ENCODE measurements at places on chromosomes 5 and 9.

- no peak for DNase-seq
These were observed 28.9 kb downstream of the ZNF366 start for GRCh38 chr5:72478276-72478675.

- DNase-seq: no peak
These were observed 263.1 kb upstream of the COX7C start for GRCh38 chr5:86354664-86355063.

DNA sequence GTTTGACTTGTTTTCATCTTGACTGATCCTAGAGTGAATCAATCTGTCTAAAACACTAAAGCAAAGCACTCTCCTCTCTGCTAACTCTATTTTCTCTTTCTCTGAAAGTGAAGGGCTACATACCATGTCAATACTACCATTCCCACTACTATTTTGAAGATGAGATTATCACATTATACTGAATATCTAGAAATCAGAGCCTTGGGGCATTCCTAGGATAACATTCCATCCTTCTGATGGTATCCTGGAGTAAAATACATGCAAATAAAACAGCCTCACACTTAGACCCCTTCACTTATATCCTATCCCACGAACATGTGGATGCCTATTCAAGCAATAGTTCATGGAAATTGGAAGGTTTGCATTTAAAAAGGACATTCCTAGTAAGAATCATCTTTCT, 309.3 kb upstream of the ACTBL2 start:
- DNase-seq: no peak

GRCh38 chr5:52995095-52995494, 5.9 kb downstream of the ITGA2 start:
- DNase-seq: no peak

DNA sequence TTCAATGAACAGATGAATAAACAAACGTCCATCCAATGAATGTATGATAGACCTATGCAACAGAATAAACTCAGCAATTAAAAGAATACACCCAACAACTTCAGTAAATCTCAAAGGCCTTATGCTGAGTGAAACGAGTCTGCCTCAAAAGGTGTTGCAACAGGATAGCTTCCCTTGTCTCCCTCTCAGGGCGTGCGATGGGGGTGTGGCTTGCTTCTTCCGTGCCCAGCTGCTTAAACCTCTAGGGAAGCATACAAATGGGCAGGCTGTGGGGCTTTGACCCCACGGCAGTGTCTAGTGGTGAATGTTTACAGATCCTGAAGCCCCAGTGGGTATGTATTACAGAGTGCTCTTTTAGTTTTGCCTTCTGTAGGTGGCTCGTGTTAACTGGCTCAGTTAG, 87.0 kb upstream of the CCL21 start:
- DNase-seq: no peak

DNA sequence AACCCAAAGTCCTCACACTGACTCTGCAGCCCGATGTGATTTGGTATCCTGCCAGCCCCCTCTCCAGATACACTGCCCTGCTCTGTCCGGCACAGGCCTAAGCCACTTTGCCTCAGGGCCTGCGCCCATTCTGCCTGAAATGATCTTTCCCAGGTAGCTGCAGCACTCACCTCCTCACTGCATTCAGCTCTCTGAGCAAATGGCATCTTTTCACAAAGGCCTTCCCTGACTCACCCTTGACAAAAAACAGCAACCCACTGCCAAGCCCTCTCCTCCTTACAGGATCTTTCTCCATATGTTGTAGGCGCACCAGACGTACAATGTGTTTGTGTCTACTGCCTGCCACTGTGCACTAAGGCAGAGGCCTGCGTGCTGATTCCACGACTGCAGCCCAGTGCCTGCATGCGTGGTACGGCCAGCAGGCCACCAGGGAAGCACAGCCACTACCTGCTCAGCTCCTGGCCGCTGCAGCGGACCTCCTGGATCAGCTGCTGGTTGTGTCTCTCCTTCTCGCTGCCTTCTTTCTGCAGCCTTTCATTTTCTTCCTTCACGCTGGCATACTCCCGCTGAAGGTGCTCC, 171.2 kb downstream of the CDK5RAP2 start:
- DNase-seq: no peak

GRCh38 chr9:131733541-131734061, 6.3 kb downstream of the RAPGEF1 start:
- no peak for DNase-seq

GRCh38 chr5:159392871-159393270, 62.6 kb upstream of the IL12B start:
- no peak for DNase-seq

- no peak for DNase-seq
These were observed 15.1 kb upstream of the PHF19 start for GRCh38 chr9:120891884-120892747.

DNA sequence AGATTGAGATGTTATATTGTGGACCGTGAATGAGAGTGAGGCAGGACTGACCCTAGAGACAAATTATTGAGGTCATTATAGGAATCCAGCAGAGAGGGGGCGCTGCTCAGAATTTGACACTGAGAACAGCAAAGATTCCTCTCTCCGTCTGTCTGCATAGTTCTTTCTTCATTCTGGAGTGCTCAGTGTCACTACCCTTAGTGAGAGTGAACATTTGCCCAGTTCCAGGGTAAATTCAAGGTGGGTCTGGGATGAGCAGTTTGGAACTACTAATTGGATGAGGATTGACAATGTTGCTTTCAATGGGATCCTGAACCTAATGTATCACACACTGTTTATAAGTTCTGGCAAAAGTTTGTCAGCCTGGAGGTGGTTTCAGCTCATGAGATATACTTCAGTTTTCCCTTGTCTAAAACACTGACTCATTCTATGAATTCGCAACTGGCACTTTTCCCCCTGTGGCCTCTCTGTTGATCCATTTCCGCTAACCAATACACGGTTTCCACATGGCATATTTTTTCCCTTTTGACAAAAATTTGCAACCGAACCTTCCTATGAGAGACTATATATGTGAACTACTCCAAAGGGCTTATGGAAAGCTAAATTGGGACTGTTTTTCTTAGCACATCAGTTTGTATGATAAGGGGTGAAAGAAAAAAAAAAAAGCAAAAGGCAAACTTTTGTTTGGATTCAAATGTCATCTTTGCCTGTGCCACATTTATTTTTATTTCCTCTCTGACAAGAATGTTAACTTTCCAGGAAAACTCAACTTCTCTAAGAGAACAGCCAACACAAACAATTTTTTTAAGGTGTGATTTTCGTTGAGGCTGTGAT, 1240.7 kb upstream of the WWC1 start:
- DNase-seq: no peak

- DNase-seq: no peak
These were observed 59.4 kb upstream of the SIMC1 start for GRCh38 chr5:176178789-176179188.

- no peak for DNase-seq
These were observed 27.4 kb upstream of the ANKRD34B start for GRCh38 chr5:80597500-80597899.

GRCh38 chr5:169874621-169875020, 105.7 kb downstream of the INSYN2B start:
- no peak for DNase-seq

GRCh38 chr9:124133727-124134126, 122.2 kb downstream of the LHX2 start:
- DNase-seq: no peak

DNA sequence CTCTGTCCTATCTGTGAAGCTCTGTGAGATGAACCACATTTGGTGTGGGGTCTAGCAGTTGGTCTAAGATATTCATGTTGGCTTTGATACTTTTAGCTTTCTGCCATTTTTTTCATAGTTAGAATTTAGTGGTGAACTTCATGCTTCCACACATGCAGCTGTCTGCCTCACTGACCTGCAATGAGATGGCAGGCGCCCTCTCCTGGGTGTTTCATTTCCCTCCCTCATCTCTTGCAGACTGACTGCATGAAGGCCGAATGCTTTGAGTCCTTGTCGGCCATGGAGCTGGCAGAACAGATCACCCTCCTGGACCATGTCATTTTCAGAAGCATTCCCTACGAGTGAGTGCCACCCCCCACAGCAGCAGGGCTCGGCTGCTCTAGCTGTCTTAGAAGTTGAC, 26.1 kb upstream of the CKMT2 start:
- no peak for DNase-seq

Data from left renal cortex interstitium (tissue), 4 donors.